NAMALWA (cell line): ENCODE measurements at places on chromosomes 12 and 14.
A peak's percentile ranks its signal among the peaks of the same experiment; 100 is the strongest.

- no peak for DNase-seq
Measured at GRCh38 chr12:1203735-1204019, 212.7 kb downstream of the ERC1 start.

- DNase-seq: no peak
Measured at GRCh38 chr14:40221428-40221827, 789.2 kb upstream of the FBXO33 start.

DNA sequence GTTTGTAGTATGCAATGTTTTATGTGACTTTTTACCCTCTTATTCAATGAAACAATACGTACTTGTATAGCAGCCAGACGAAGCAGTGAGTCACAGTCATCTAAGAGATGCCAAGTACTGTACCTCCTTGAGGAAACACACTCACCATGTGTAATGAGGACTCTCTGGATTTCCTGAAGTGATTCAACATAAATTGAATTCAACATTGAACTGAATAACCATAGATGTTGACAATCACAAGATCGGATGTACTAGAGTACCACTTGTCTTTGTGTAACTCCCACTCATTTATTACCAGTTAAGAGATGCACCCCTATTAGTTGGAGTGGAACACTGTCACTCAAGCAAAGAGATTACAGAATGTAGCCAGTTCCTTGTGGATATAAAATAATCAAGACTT, 175.2 kb upstream of the HMGA2 start:
- DNase-seq: no peak

DNA sequence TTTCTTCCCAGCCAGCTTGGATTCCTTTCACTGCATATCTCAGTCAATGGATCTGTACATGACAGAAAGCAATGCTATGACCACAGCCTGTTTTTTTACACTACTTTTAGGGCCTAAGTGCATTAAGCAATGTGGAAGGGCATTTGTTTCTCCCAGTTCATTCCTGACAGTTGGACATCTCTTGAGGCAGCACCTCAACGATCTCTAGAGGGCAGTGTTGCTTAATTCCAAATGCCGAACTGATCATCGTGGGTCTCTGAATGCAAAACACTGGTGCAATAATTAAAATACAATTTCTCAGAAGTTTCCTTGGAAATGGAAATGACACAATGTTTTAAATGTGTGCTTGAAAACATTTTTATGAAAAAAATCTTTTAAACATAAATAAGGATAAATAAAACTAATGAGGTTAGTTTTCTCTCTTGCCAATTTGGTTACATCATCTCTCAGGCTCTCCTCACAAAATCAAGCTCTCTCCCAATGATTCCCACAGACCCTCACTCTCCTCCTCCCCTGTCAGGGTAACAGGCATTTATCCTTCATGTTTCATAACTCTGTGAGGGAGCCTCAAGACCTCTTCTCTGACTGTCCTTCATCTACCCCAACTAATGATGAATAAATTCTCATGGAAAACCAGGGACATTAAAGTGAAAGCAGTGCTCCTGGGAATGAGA, 192.4 kb upstream of the SLC16A7 start:
- peak; percentile 75 for DNase-seq

DNA sequence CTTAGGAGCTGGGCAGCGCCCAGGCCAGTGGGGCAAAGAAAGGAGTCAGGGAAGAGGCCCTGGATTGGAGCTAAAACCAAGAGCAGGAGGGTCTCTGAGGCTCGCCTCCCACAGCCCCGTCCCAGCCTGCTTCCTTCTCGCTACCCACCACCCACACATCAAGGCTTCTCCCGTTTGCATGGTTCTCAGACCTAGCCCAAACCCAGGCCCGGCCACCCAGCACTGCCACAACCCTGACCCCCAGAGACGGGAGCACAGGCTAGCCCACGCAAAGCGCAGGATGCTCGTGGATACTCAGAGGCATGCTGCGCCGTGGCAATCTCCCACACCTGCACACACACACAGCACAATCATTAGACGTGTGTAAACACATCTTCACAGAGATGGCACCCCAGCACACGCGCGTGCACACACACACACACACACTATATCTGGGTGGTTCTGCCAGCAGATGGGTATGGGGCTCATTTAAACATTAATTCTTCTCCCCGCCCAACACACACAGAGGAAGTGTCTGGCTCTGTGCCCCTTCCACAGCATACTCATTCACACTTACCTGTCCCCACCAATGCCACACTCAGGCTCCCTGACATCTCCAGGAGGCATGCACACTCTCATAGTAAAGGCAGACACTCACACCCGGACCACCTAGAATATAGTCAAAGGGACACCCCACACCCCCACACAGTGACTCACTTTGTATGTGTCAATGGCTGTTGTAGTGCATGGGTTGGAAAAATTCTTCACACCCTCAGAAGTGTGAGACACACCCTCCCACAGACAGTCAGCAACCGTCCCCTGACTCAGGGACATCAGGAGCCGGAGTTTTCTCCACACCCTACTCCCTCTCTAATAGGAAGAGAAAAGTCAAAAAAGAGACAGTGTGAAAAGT, 1.1 kb downstream of the CARMIL3 start:
- DNase-seq: no peak

GRCh38 chr12:72777806-72778205, 505.6 kb downstream of the TRHDE start:
- DNase-seq: no peak

GRCh38 chr14:103516426-103517173, 6.0 kb downstream of the CKB start:
- no peak for DNase-seq

DNA sequence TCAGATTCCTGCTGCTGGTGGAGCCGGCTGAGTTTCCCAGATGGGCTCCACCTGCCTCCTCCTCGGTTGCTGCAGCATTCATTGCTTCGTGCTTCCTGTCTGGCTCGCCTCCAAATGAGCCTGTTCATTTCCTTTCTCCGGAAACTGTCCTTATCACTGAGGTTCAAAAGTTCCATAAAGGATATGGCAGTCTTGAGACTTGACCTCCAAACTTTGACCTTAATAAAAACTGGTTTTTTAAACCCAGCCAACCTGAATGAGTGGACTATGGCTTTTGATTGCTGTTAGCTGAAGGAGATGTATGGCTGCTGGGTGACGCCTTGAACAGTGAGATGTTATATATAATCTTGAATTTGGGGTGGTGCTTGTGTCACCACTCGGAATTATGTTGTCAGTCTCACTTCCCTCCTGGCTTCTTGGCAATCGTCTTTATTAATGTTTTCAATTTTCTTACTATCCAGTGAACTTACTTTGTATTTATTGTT, 62.7 kb downstream of the RASSF3 start:
- DNase-seq: peak; percentile 35

DNA sequence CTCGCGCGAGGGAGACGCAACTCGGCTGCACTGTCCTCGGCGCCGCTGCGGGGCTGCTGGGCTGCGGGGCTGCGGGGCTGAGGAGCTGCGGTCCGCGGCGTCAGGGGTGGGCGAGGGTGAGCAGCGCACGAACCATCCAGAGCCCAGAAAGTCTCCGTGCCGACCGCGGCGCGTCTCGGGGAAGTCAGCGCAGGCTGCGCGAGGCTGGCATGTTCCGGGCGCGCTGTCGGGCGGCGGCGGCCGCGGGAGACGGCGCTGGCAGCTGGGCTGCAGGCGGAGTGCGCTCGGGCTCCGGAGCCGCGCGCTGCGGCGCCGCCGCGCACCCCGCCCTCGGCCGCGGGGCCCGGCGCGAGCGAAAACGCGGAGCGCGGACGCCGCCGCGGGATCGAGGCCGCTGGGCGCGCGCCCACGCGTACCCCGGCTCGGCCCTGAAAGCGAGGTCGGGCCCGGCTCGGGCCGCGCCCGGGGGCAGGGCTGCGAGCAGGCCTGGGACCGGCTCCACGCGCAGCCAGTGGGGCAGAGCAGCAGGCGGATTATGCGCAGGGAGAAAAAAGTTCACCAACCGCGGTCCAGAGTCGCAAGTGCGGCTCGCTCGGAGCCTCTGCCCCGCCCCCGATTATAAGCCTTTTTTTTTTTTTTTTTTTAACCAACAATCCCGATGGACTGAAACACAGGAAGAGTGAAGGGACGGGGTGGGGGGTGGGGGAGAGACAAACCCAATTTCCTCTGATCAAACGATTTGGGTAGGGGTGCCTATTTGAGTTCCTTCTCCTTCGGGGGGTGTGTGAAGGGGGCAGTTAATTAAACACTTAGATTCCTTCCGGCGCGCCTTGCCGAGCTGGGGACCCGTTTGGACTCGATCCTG, at the start of gene PRICKLE1:
Gene PRICKLE1 (minus strand): TSS at position 282 of the 865 bp plus-strand sequence. CDS start 117,230 bp downstream, outside the sequence.
- peak; percentile 51 for DNase-seq

DNA sequence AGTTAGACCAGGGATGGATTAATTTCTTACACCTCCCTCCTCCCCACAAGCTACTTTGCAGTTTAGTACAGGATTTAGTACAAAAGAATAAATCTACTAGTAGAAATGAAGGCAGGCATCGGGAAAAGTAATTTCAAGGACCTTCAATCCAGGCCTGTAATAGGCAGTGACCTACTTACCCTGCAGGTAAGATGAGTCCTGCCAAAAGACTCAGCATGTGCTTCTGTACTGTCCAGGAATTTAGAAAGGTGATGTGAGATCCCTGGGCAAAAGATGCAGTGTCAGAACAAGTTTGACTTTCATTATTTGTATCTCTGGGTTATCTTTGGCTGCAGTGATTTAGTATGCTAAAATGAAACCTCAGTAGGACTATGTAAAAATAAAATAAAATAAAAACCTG, 403.0 kb downstream of the NOVA1 start:
- DNase-seq: no peak

DNA sequence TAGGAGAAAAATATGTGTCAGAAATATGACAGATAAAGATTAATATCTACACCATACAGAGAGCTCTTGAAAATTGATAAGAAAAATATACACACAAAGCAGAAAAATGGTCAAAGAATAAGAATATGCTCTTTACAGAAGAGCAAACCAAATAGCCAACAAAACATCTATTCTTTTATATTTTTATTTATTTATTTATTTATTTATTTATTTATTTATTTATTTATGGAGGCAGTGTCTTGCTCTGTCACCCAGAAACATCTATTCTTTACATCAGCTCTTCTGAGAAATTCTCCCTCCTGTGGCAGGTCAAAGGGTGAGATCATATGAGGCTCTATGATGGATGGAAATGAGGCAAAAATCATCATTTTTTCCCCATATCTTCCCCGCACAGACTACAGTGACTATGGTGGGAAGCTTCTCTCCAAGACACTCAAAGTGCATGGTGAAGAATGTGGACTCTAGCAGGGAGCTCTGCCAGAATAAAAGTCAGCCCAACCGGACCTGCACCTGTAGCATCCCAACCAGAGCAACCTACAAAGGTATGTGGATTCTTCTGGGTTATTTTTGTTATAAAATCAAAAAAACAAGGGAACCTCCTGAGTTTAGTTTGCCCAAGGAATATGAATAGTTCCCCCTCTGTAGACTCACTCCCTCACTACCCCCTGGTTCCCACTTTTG, 71.4 kb downstream of the PLXNC1 start:
- DNase-seq: no peak

DNA sequence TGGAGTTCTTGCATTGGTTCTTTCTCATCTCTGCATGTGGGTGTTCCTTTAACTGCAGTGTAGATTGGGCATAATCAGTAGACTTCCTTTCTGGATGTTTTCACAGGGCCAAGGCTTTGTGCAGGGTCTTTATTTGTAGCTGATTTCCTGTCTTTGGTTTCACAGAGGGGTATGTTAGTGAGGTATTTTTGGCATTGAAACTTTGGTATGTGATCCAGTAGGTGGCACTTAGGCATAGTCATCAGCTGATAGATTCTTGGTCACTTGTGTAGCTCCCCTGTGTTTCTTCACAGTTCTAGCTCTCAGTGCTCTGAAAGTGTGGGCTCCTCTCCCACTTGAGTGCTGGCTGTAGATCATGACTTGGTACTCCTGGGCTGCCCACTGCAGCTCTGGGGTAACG, 52.7 kb upstream of the LMO3 start:
- no peak for DNase-seq

- DNase-seq: no peak
Measured at GRCh38 chr14:50943261-50943942, 881 bp downstream of the PYGL start.

GRCh38 chr12:112750971-112751370, 40.6 kb upstream of the RPH3A start:
- DNase-seq: no peak

DNA sequence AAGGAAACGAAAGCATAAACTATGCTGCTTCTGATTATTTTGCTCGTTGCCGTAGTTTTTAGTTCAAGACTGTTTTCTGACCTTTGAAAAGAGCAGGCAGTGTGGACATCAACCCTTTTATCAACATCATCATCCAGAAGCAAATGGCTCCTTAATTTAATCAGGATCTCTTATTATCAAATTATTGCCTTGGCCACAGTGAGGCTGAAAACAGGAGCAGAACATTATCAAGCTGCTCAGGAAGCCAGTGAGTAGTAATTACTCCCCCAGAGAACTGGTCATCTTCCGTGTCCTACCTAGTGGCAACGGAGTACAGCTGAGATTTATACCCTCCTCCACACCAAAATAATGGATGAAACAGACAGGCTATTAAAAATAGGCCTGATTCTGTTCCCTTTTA, 2.2 kb upstream of the DIABLO start:
- no peak for DNase-seq

DNA sequence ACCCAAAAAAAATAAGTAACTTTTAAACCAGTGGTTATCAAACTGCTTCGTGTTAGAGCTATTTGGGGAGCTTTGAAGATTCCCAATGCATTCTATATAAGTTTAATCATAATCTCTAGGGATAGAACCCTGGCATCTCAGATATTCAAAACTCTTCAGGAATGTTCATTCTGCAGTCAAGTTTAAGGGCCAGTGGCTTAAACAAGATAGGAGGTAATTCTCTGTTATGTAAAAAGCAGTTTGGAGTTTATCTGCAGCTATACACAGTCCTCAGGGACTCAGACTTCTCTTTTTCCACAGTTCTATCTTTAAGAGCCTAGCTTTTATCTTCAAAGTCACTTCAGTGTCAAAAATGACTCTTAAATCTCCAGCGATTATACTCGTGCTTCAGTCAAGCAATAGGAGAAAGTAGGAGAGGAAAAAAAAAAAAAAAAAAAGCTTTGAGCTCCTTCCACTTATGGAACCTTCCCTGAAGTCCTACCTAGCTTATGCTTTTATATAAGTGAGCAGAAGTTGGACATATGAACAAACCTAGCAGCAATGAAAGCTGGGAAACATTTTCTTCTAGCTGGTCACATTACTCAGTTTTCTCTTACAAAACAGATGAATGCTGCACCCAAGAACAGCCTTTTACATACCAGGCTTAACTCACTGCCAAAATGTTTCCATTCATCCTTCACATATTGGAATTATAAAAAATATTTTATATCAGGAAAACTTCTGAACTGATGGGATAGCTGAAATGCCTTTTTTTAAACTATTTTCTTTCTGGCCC, 302.8 kb downstream of the FSCB start:
- no peak for DNase-seq
